Kasumi-1 (cell line): ENCODE measurements at places on chromosomes 7 and 10.

DNA sequence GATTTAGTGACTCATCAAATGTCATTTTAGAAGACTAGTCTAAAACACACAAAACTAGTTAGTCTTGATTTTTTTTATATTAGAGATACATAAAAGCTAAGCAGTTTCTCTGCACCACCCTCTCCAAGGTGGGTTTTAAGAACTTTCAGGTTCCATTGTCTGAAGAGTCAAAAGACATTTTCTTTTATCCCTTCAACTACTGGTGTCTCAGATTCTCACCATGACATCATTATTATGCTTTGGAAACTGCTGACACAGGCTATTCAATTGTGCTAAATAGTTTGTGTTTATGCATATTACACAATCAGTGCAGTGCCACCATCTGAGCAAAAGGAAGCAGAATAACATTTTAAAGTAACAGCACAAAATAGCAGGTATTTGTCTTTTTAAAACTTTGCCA is 52.2 kb downstream of the IGF2BP3 start:
- no peak for DNase-seq

DNA sequence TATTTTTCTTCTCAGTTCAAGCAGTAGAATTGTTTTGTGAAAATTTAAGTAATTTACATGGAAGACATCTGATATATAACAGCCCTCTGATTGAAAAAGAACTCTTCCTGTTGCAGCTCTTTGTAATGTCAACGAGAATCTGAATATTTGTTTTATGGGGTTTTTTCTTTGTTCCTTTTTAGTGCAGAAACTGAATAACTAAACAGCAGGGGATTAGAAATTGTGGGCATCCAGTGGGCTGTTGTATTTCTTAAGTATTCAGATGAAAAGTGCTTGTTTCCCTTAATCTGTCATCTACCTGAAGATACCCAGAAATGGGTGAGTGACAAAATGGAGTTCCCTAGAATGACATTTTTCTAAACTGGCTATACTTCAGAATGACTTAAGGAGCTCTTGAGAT is 7.4 kb downstream of the ARL4A start:
- DNase-seq: no peak

- no peak for DNase-seq
These were observed 329.2 kb downstream of the TNS3 start for GRCh38 chr7:47252675-47253074.

DNA sequence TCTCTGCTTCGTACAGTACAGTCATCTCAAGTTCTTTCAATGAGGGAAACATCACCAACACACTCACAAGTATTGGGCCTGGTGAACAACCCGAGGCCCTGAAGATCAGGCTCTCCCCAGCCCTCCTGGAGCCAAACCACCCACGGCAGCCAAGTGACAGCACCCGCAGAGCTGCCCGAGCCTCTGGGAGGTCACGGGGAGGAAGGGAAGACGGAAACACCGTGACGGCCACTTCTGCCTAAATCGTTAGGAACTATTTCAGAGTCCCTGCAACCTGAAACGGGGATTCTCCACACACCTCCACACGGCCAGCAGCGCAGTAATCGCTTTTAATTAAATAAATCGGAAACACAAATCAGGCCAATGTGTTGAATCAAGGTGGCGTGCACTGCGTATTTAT is 222.6 kb downstream of the MAD1L1 start:
- no peak for DNase-seq

GRCh38 chr7:20288036-20288435 is 42.7 kb upstream of the ITGB8 start:
- no peak for DNase-seq

GRCh38 chr10:27188259-27188658 is 33.1 kb downstream of the MASTL start:
- DNase-seq: no peak

DNA sequence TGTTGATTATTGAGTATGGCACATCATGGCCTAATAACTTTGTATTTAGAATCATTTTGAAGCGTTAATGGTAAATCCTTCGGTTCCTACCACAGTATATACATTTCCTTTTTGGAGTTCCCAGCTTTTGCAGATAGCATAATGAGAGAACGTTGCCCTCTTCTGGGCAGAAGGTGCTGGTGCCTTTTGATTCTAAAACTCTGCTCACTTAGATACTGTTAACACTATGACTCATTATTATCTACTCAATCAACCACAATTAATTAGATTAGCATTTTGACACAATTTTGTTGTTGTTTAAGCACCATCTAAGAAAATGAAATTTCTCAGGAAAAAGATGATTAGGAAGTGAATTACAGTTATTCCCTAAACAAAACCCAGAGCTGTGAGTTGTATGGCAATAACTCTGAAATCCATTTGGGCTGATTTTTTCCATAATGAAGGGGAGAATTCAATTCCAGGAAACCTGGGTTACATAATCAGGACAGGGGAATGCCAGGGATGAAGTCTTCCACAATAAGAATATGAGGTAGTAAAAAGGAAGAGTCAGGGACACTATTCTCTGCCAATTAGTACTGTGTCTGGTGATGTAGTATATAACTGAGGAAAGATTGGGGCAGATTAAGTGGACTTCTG is 11.5 kb upstream of the DLD start:
- peak; percentile 76 for DNase-seq

DNA sequence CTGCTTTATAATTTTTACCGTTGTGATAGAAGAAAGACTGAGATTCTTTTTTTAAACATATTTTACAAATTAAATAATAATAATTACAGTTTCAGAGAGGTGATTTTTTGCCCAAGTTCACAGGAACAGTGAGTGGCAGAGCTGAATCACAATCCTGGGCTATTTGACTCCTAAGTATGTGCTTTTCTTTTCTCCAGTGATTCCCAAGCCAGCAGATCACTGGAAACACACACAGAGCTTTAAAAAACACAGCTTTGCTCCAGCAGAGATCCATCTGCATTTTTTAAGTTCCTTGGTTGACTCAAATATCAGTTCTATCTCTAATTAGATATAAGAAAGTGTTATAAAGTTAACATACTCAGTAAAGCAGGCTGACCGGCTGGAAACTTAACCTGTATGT is 69.0 kb downstream of the AHR start:
- no peak for DNase-seq

- DNase-seq: no peak
These were observed 39.4 kb upstream of the CFAP46 start for GRCh38 chr10:132981746-132982145.

GRCh38 chr10:88545359-88545758 is 37.8 kb downstream of the RNLS start:
- no peak for DNase-seq

DNA sequence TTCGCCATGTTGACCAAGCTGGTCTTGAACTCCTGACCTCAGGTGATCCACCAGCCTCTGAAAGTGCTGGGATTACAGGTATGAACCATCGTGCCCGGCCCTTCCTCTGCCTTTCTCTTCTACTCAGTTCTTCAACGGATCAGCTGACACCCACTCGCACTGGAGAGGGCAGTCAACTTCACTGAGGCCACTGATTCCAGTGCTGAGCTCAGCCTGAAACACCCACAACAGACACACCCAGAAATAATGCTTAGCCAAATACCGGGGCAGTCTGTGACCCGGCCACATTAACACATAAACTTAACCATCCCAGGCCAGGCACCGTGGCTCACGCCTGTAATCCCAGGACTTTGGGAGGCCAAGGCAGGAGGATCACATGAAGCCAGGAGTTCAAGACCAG is 119.3 kb upstream of the CHST15 start:
- DNase-seq: no peak
